Naive thymus-derived CD8-positive, alpha-beta T cell (primary cell): ENCODE measurements at places on chromosomes 16 and 17. TPM values are rescaled to one million over a fixed set of nuclear protein-coding genes. Genes with fewer than 3 reads are reported as not detected.

Gene KRT36
- not detected for total RNA-seq

Gene CHST5
- not detected for total RNA-seq

Gene CHST4
- not detected for total RNA-seq

Gene CUEDC1
- total RNA-seq, result not detected

Gene TP53TG3D
- total RNA-seq, result 2.2 TPM

Gene TTC19
- 37.6 TPM for total RNA-seq

Gene CMTM2
- not detected for total RNA-seq

Gene CBLN1
- total RNA-seq, result not detected

Gene BLMH
- total RNA-seq, result 50.2 TPM

Gene ZSCAN32
- total RNA-seq, result 28.4 TPM

Gene KIFC3
- 0.44 TPM for total RNA-seq
